Stimulated activated CD8-positive, alpha-beta memory T cell treated with anti-CD3 and anti-CD28 coated beads, Interleukin-15, amount 100 ng/mL, for 4 hours (primary cell): ENCODE measurements at places on chromosomes 4 and X.

GRCh38 chrX:129585691-129586090 is 45.6 kb downstream of the OCRL start:
- no peak for DNase-seq

DNA sequence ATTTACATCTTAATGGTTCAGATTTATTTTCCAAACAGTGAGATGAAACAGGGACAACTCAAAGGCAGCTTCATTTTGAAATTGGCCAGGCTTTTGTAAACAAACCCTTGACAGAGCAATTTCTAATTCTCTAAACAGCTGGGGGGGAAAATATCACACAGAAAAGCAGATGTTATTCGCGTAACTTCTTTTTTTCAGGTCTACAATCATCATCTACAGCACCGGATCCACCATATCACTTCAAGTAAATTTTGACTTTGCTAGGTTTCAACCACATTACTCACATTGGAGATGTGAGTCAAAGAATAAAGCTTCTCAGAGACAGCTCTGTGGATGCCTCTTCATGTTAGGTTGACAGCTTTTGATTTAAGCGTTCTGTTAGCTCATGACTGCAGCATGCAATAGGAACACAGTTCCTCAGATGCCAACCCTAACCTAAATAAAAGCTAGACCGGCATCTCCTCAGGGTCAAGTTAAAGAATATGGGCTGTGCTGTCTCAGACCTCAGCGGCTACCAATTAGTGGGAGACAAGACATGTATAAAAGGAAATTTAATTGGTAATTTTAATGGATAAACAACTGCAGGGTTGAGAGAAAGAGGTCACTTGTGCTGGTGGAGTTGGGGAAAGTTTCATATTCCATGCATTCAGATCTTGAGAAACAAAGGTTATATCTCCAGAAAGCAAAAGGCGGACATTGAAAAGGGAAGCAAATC is 26.8 kb downstream of the AMELX start:
- no peak for DNase-seq

GRCh38 chrX:1423215-1423614 is 29.5 kb downstream of the ASMTL start:
- no peak for DNase-seq

DNA sequence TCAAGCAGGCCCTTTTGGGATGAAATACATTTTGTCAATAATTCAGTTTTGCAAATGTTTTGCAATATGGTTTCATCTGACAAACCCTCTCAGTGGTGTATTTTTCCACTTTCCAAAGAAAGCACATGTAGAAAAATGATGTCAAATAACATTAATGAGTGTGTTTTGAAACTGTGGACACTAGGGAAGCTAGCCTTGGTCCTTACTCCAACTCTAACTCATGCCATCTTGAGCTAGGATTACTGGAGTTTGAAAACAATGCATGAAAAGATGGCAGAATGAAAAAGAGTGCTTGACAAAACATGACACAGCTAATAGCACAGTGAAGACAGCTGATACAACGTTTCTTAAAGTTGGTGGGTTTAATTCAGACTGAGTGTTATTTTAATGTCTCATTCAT is 41.4 kb downstream of the HAND2 start:
- DNase-seq, result no peak

GRCh38 chr4:47631161-47631560 is 146.1 kb downstream of the ATP10D start:
- DNase-seq, result no peak

DNA sequence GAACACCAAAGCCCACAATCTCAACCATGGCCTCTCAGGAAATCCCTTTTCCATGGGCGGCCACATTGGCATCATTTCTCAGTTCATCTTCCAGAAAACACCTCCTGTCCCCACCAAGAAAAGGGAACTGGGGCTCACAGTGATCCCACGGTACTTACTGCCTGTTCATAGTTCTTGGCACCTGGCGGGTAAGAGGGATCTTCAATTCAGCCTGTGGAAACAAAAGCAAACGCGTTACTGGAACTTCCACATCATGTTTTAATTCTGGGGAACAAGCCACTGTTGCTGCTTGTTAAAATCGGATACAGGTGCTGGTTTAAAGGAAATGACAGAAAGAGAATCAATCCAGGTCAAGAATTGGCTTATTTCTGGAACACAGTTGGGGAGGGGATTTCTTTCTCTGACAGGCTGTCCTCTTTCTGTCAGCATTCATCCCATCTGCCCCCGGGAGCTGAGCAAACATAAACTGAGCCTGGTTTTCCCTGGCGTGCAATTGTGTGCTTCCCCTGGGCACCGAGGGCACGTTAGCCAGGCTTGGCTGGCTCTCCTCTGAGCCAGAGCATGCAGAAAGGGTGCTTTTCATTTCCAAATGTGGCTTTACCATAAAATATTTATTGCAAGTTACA is 16.8 kb downstream of the CLNK start:
- no peak for DNase-seq

- no peak for DNase-seq
Measured at GRCh38 chr4:15913631-15913970, 24.9 kb downstream of the FGFBP1 start.

- DNase-seq, result no peak
Measured at GRCh38 chrX:46630141-46630540, 56.6 kb downstream of the CHST7 start.

GRCh38 chr4:15971068-15971801 is 8.3 kb upstream of the FGFBP2 start:
- no peak for DNase-seq

- no peak for DNase-seq
Measured at GRCh38 chr4:38455092-38455862, 208.7 kb upstream of the KLF3 start.

- DNase-seq, result no peak
Measured at GRCh38 chrX:73728602-73729001, 165.6 kb downstream of the CHIC1 start.

DNA sequence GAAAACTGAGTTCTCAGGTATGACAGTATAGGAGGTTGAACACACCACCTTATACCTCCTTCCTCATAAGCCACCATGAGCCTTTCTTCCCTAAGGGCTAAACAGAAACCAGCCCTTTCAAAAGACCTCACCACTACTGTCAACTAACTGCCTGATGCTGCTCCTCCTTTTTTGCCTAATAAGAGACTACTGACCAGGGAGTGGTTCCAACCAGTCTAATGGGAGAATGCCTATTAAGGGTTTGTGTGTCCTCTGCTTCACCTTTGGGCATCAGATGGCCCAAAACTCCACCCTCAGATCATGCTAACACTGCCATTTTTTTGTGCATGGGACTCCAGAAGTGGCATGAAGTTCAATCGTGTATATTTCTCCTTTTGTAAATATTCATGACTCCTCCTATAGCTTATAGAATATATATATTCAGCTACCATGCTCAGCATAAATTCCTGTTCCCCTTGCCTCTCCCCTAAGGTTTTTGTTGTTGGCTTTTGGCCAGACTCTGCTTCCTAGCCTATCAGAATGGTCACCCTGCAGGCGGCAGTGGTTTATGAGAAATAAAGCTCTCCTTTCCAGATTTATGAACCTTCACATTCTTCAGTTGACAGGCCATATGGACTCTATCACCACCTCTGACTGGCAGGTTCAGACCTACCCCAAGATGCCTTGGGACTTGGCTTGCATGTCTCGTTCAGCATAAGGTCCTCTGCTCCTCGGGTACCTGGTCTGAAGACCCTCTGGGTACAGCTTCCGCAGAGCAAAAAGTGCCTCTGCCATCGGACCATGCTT is 28.2 kb downstream of the FGFBP1 start:
- DNase-seq, result no peak

DNA sequence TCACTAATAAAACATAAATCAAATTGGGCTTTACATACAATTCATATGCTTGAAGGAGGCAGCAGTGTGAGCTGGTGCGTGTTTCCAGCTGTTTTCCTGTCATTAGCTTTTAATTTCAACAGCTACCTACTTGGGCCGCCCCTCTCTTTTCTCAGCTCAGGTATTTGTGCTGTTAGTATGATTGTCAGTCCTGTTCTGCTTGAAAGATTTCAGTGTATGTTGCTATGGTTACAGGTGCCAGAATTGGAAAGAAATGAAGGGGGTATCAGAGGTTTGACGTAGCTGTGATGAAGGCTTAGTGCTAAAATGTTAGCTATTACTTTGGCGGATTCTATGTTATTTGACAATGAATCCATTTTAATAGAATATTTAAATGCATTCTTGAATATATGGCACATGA is 440.3 kb downstream of the ZIC3 start:
- DNase-seq, result no peak

DNA sequence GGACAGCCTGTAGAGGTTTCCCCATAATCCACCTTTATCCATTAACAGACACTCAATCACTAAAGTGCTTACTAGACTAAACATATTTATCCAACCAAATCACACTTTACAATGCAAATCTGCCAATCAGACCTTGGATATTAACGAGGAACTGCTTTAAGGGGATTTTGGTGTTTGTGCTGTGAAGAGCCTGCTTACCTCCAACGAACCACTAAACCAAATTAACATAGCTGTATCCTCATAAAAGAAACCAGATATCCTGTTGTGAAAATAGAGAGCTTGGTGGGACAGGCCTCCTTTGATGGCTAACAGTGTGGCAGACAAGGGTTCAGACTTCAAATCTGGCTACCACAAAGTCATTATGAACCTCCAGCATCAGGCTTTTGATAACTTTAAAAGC is 252.6 kb upstream of the HAND2 start:
- DNase-seq, result no peak

DNA sequence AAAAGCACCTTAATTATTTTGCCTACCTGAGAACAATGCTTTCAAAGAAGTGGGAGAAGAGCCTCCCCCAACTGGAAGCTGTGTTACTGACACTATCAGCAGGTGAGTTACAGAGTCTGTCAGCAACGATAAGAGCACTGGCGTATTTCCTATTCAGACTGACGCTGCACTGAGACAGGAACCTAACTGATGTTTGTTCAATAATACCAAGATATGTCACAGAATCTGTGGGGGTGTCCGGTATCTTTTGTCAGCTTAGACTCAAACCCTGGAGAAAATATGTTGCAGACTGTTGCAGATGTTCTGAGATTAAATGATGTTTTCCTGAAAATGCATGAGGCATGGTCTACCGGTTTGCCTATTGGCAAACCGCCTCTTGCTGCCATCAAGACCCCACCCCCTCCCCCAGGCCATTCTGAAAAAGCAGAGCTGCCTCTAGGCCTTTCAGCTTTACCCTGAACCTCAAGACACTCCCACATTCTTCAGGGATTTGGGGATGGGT is 115.2 kb upstream of the KIT start:
- DNase-seq, result no peak

DNA sequence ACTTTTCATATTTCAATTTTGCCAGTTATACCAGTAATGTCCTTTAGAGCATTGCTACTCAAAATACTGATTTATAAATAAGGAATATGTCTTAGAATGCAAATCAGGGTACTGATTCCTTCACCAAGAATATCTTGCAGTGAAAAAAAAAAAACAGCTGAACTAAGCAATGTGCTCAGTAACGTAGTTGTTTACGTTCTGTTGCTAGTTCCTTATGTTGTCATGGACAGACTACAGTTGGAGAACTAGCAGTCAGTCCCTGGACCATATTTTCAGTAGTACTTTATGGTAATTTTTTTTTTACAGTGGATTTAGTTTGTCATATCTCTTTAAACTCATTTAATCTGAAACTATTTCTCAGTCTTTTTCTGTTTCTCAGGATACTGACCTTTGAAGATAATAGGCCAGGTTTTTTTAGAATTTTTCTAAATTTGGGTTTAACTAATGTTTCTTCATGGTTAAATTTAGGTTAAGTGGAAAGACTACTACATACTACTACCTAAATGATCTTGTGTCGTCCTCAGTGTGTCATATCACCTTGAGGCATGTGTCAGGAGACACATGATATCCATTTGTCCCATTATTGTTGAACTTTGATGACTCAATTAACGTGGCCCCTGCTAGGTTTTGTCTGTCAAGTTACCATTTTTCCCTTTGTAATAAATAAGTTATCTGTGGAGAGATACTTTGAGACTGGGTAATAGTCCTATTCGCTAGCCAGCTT is 21.0 kb downstream of the SMARCAD1 start:
- no peak for DNase-seq

GRCh38 chr4:8000721-8001491 is 61.2 kb upstream of the AFAP1 start:
- no peak for DNase-seq

DNA sequence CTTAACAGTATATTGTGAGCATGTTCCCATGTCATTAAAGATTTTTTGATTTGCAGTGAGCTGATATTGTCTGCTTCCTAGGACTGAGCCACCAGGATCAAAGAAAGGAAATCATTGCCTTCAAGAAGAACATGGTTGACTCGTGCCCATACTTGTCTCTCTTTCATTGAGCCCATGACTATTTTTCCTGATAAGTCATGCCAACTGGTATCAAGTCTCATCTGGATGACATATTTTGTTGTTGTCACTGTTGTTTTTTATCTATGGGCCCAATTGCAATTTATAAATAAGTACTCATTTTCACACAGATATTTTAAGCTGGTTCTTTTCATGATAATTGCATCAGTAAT is 10.2 kb upstream of the RHOH start:
- DNase-seq, result no peak

- no peak for DNase-seq
Measured at GRCh38 chrX:132822634-132823012, 135.8 kb downstream of the HS6ST2 start.

- DNase-seq, result no peak
Measured at GRCh38 chrX:72573158-72573511, 492 bp upstream of the HDAC8 start.

GRCh38 chrX:130826249-130826648 is 76.8 kb downstream of the ENOX2 start:
- no peak for DNase-seq

DNA sequence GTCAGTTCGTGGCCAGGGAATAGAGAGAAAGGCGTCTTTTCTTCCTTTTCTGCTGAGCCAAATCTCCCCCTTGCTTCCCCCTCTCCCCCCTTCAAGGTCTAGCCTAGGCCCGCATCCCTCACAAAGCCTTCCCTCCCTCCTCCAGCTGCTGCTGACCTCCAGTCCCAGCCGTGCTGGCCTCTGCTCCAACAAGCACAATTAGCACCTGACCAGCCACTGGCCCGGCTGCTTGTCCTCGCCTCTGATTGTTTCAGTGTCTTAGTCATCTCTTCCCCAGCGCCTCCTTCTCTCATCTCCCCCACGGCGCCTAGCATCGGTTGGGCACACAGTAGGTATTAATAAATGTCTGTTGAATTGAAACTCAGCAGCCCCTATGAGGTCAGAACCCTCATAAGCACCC is 4.2 kb downstream of the ELF4 start:
- no peak for DNase-seq

DNA sequence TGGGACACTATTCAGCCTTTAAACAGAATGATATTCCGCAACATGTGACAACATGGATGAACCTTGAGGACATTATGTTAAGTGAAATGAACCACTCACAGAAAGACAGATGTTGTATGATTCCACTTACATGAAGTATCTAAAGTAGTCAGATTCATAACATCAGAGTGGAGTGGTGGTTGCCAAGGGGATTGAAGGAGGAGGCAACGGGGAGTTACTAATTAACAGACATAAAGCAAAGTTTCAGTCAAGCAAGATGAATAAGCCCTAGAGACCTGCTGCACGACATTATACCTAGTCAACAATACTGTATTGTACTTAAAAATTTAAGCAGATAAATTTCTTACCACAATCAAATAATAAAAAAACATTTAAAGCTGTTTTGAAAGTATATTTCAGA is 105.0 kb upstream of the NR0B1 start:
- no peak for DNase-seq
